8988T (cell line): ENCODE measurements at places on chromosomes 3 and 15.

DNA sequence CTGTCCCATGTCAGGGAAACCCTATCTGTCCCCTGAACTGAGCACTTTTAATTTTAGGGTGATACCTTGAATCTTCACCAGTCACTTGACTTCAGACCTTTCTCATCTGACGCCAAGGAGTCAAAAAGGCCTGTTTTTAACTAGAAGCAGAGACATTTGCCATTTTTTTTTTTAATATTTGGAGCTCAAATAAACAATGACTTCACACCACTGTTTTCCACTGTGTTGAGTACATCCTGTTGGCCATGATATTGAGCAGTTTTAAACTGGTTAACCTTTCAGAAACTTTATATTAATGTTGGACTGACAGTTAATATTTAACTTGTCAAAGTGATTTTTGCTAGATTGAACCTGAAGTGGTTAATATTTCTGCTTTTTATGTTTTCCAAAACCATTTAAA is 28.2 kb downstream of the DAG1 start:
- DNase-seq: no peak

DNA sequence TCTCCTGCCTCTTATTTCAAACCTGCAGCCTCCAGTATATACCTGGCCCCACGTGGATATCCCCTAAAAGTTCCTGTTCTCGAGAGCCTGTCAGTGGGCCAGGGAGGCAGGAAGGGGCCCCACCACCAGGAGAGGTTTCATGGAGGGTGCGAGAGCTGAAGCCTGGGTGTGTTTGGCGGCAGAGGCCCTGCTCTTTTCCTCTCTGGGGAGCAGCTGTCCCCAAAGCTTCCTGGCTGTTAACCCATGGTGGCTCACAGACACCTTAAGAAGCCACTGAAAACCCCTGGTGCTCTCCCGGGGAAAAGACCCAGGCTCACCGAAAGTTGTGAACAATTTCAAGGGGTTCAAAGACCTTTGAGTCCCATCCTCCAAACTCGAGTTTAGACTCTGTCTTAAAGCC is 1.1 kb downstream of the PRRT3 start:
- DNase-seq: no peak

DNA sequence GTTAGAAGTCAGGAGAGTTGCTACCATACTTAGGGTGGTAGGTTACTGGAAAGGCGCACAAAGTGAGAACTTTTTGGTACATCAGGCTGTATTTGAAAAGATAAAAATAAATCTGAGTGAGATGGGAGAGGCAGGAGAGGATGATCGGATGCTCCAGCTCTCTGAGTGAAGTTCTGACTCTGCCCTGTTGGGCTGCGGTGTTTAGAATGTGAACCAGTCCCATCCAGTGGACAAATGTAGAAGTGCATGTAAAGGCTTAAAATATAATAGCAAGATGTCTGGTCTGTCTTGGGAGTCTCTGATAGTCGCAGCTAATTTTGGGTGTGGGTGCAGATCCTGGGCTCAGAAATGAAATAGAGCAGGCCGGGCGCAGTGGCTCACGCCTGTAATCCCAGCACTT is 30.4 kb downstream of the ACKR2 start:
- DNase-seq: peak; percentile 43

- no peak for DNase-seq
Measured at GRCh38 chr3:112579697-112580096, 17.9 kb downstream of the SLC35A5 start.
